ENCODE measurements at places on chromosomes 2 and 18.

DNA sequence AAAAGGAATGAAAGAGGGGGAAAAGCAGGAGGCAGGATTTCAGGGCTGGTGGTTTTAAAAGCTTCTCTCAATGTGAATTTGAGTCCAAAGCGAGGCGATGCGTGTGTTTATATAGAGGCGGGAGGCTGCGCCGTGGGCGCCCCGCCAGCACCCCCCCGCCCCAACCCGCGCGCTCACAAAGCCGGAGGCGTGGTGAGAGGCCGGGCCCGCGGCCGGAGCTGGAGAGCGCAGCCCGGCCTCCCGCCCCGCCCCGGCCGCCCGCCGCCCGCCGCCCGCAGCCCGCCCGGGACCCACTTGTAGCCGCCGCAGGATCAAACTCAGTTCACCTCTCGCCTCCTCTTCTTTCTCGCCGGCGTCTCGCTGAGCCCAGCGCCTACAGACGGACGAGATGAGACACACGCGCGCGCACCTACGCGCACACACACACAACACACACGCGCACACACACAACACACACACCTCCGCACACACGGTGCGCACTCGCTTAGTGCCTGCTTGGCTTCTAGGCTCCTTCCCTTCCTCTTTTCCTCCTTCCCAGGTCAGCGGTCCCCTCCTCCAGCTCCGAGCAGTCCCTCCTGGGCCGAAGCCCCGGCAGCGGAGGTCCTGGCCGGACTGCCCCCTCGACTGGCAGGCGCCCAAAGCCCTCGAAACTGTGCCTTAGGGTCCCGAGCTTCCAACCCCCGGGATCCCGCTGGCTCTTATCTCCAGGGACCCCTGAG is 1.3 kb upstream of the CYP26B1 start:
- no peak for DNase-seq

DNA sequence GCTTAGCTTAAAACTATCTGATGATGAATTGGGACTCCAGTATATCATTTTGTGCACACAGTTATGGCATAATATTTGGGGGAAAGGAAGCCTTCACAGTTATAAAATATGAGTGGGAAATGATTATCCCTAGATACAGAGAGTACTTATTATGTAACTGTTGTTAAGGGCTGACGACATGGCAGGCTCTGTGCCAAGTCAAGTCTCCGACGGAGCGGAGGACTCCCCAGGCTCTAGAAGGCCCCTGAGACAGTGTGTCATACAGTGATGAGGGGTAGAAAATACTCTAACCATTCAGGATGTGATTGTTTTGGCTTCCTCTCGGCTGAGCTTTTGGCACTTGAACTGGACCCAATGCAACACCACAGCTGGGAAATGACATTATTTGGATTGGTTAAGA is 211.8 kb downstream of the SLC8A1 start:
- no peak for DNase-seq

- no peak for DNase-seq
Observed at GRCh38 chr18:33264566-33264965, 176.0 kb downstream of the CCDC178 start.

DNA sequence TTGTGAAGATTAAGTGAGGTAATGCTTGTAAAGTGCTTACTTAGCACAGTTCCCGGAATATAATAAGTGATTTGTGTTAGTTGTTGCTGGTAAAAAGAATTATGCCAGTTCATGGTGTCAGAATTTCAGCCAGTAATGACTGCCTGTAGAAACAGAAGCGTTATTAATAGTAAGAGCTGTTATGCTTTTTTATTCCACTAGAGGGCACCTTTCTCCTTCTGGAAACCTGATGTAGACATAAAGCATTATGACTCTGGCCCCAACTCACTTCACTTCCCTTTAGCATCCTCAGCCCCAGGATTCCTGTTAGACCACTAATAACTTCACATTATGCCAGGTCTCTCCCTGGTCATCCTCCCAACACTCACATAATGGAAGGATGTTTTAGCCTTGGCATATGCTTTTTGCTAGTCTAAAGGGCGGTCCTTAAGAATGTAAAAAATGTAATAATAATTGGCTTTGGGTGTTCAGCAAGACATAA is 34.9 kb downstream of the C18orf54 start:
- no peak for DNase-seq

GRCh38 chr2:46335391-46336282 is 38.4 kb downstream of the EPAS1 start:
- no peak for DNase-seq

- DNase-seq = no peak
Observed at GRCh38 chr2:141724426-141724825, 406.4 kb downstream of the LRP1B start.

- DNase-seq = no peak
Observed at GRCh38 chr2:215738351-215738750, 275.0 kb downstream of the MREG start.

GRCh38 chr2:241702155-241703031 is 554 bp downstream of the ING5 start:
- peak; percentile 87 for DNase-seq

DNA sequence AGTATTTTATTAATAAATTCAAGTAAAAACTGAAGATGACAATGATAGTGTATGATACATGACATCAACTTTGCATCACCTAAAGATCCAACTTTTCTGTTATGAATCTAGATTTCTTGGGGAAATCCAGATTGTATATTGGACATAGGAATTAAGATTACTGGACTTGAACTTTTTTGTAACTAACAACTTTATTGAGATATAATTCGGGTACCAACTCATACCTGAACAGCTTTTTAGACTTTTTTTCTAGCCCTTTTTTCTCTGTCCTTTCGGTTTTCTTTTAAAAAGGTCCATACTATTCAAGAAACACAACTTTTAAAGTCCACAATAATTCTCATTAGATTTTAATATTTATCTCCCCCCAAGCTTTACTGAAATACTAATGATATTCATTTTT is 1.1 kb upstream of the SOCS6 start:
- DNase-seq = no peak

Data from stimulated activated CD8-positive, alpha-beta memory T cell treated with anti-CD3 and anti-CD28 coated beads, Interleukin-2, amount 100 ng/mL, for 48 hours (primary cell).